ENCODE measurements at places on chromosomes 5 and 9.

GRCh38 chr5:105032917-105033316, 1470.3 kb upstream of the NUDT12 start:
- DNase-seq, result no peak

- DNase-seq, result no peak
Observed at GRCh38 chr9:126633881-126634558, 20.3 kb downstream of the LMX1B start.

DNA sequence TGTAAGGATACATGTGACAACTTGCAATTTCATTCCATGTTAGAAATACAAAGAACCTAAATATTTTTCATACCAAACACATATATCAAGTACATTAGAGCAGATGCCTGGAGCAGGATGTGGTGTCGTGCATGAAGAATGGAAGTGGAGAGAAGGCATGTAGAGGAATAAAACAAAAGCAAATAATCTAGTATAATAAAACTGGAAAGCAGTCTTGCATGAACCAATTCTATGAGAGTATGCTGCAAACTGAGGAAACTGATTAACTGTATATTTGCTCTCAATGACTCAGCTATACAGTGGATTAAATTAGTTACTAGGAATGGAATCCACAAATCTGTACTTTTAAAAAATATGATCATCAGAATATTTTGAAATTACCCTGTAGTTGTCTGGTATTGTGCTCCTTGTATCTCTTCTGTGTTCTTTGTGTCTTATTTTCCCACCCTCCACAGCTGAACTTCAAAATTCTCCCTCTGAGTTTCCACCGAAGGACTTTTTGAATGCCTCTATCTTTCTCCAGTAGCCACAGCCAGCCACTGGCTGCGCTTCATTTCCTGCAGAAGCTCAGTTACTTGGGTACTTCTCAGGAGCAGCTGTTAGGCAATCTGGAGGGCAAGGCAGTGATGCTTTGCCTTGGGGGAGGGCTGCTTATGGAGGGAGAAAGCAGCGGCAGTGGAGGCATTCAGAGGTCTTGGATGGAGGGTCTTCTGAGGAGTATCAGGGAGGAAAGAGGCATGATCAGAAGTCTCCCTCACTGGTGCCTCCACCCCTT, 608.0 kb downstream of the BRINP1 start:
- DNase-seq, result no peak

DNA sequence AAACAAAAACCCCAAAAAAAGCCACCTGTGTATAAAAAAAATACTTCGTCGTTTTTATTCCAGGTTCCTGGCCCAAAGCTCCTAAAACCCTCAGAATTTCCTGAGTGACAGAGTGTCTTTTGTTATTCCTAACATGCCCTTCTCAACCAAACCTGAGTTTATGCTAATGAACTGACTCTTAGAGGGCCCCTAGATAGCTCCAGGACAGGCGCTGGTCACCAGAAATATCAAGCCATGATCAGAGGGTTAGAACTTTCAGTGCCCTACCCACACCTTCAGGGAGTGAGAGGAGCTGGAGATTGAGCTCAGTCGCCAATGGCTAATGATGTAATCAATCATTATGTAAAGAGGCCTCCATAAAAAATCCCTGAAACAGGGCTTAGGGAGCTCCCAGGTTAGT, 15.7 kb downstream of the AUH start:
- DNase-seq, result no peak

GRCh38 chr5:148063861-148064260, at the start of gene SPINK5:
TSS of gene SPINK5 (plus strand) at chr5:148063980. CDS start at chr5:148064045, 65 bp downstream.
- DNase-seq, result no peak

DNA sequence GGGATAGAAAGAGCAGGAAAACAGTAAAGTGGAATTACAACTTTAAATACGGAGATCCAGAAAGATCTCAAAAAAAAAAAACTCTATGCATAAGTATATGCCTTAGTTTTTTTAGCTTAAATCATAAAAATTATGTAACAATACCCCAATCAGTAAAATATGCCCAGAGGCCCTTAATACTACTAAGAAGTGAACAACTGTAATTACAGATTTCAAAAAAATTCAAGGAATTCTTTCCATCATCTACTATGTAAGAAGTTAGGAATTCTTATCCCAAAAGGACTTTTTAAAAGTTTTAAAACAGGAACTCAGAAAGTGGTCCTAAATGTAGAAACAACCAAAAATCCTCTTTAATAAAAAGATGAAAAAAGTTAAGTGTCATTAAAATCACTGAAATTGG, 111.3 kb downstream of the SSBP2 start:
- no peak for DNase-seq
